Subcutaneous adipose tissue (tissue), 4 donors: ENCODE measurements at places on chromosomes 7 and 10. TPM values are rescaled to one million over a fixed set of nuclear protein-coding genes. Genes with fewer than 3 reads are reported as not detected.

The SPDYE2 gene
- total RNA-seq: not detected

The CYP3A4 gene
- total RNA-seq: not detected

The FEZF1 gene
- not detected for total RNA-seq

The TMEM225B gene
- 4.0 TPM for total RNA-seq

The SCIN gene
- 0.94 TPM for total RNA-seq

The CH25H gene
- total RNA-seq: 1.0 TPM

The TWIST1 gene
- total RNA-seq: 78.2 TPM

The CPA5 gene
- total RNA-seq: not detected

The SYT15 gene
- 2.8 TPM for total RNA-seq

The CTBP2 gene
- total RNA-seq: 22.3 TPM

The LRGUK gene
- total RNA-seq: 2.2 TPM

The RBP3 gene
- not detected for total RNA-seq

The HOXA11 gene
- total RNA-seq: 4.1 TPM

The AZGP1 gene
- total RNA-seq: 31.5 TPM

The SPAG6 gene
- not detected for total RNA-seq

The GIMAP2 gene
- 24.2 TPM for total RNA-seq

The ZNF316 gene
- total RNA-seq: 5.7 TPM

The OR2A2 gene
- total RNA-seq: not detected

The GJD4 gene
- total RNA-seq: not detected

The GPRIN2 gene
- total RNA-seq: not detected

The GSTO2 gene
- 0.82 TPM for total RNA-seq

The PLEKHS1 gene
- total RNA-seq: not detected

The CASP2 gene
- 15.6 TPM for total RNA-seq

The EEPD1 gene
- total RNA-seq: 57.3 TPM

The WIPF3 gene
- 0.65 TPM for total RNA-seq

The FRG2B gene
- total RNA-seq: not detected
